ENCODE measurements at places on chromosomes 7 and 10. TPM values are rescaled to one million over a fixed set of nuclear protein-coding genes. Genes with fewer than 3 reads are reported as not detected.

- no peak for DNase-seq
These were observed 3.8 kb downstream of the PTPRN2 start for GRCh38 chr7:158583810-158584209.

DNA sequence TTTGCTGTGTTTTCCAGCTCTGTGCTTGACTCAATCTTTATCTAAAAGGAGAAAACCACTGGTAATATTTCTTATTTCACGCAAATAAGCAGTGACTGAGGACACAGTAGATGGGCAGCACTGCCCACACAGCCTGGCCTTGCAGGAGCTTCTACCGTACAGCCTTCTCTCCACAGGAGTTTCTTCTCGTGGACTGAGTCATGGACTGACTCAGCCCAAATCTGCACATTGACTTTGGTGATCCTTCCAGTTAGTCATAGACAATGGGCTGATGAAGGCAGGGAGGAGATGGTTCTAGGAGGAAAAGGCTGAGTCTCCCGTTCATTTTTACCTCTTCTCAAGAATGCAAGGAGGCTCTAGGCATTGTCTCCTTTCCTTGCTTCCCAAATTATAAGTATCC is 200.7 kb downstream of the RAPGEF5 start:
- no peak for DNase-seq

DNA sequence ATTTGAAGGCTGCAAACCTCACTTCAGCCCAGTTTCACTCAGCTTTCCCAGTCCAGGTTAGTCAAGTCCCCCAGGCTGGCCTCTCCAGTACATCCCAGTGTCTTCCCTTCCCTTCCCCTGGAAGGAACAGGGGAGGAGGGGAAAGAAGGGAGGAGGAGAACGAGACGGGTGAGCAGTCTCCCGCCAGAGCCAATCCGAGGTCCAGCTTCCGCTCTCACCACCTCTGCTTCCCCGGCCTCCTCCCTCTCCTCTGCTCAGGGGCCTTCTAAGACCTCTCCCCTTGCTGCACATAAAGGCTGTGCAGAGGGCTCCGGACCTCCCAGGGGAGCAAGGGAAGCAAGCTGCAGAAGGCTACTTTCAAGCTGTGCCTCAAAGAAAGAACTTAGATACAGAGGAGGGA is 4.1 kb downstream of the ATG9B start:
- peak; percentile 81 for DNase-seq

- DNase-seq = no peak
These were observed 17.9 kb upstream of the CSGALNACT2 start for GRCh38 chr10:43120116-43120928.

DNA sequence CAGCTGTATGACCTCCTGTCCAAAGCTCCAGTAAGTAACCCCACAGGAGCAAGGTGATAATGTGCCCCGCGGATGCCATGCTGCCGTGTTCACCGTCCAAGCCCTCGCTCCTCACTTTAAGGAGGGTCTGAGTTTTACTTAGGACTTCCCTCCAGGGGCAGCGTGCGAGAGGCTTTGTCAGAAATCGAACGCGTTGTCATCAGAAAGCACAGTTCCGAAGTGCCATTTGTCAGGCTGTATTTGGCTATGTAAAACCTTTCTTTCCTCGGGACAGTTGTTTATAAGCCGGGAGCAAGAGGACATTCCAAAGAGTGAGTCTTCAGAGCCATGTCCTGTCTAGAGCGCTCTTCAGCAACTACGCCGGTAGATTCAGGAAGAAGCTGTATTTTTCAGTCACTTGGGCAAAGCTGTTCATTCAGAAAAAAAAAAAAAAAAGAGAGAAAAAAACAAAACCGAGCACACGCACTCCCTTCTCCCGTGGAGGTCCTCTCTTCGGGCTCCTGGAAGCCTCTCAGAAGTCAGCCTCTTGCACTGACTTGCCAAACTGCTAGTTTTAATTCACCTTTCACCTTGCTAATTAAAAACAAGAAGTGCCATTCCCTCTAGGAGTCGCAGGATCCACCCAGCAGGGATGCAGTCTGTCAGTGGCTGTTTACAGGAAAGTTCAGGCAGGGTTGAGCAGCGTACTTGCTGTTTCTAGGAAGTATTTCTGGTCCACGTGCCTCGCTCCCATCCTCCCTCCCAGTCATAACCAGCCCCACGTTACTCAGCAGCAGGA is at the start of gene SEMA3E:
Gene SEMA3E, minus strand, starts transcription at position 676 of the 778 bp plus-strand sequence.
- peak; percentile 33 for DNase-seq

GRCh38 chr7:84190016-84190705 is 4.4 kb downstream of the SEMA3A start:
- no peak for DNase-seq

DNA sequence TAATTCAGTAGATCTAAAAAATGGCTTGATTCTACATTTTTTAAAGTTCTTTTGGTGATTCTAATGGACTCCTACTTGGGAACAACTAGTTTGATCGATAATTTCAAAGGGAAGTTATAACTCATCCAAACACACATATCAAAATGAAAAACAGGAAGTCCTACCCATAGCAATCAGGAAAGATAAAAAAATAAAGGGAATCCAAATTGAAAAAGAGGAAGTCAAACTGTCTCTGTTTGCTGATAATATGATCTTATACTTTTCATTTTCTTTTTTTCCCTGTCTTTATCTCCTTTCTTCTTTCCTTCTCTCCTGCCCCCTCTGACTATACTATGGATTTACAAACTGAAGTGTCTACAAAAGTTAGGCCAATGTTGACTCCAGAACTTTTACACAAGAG is 118.8 kb downstream of the IQUB start:
- DNase-seq = no peak

GRCh38 chr10:34024693-34025425 is 690.4 kb upstream of the NRP1 start:
- peak; percentile 22 for DNase-seq

GRCh38 chr10:95987685-95988426 is 55.5 kb upstream of the CCNJ start:
- DNase-seq = no peak

- peak; percentile 93 for DNase-seq
These were observed 397.5 kb downstream of the KCNMA1 start for GRCh38 chr10:77240041-77240652.

DNA sequence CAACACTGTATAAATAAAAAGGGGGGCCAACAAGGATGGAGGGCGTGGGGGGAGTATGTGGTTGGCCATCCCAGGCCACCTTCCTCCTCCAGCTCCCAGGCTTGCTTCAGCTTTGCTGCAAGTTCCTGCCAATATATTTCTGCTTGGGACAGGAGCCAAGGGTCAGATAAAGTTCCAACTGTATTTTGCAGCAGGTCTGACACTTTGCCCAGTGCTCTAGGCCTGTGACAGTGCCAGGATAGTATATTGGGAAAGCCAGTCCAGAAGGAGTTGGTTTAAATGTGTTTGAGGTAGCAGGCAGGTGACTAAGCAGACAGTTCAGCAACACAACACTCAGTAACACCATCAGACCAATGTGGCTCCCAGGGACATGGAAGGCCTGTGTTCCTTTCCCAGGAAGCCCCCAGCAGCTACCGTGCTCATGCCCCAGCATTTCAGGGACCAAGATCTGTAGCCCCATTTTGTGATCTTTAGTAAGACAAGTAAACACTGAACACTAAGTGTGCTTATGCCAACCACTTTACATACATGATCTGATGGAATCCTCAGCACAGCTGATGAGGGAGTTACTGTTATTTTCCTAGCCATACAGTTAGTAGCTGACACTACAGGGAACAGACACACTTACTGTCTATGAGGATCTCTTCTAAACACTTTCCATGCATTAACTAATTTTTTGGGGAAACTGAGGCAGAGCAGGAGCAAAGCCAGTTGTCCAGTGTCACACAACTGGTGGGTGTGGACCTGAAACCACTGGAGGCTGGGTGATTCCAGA is 38.9 kb downstream of the DNAJB12 start:
- DNase-seq = peak; percentile 75

DNA sequence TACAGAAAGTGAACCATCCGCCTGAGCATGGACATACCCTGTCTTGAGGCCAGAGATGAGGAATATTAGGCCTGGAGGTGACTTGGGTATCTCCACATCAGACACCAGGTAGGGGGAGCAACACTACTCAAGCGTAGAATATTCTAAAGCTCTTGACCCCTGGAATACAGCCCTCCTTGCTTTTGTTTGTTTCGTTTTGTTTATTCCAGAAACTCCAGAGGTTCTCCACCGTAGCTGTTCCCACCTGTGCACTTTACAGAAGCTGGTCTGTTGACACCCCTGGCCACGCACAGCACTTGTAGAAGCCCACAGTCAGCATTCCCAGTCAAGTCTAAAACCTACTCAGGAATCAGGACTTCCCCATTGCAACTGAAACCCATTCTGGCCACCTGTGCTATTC is 139.6 kb upstream of the NEBL start:
- no peak for DNase-seq

DNA sequence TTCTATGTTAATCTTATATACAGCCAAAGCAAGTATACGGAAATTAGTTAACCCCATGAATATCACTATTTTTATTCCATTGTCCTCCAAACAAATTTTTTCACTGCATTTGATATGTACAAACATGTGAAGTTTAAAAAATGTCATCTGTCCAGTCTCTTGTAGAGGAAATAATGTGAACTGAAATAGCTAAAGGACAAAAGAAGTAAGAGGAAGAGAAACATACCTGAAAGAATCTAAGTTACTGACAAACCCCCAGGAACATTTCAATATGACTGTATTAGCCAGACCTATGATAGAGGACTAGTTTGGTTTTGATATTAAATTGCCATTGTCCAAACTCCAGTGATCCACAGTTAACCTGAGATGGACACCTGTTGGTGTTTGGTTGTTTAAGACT is 80.6 kb downstream of the NRCAM start:
- no peak for DNase-seq

GRCh38 chr7:320297-320696 is 30.3 kb downstream of the FOXL3 start:
- no peak for DNase-seq

GRCh38 chr7:4774658-4775249 is 669 bp upstream of the AP5Z1 start:
- no peak for DNase-seq

- DNase-seq = no peak
These were observed 321.8 kb downstream of the ZNF479 start for GRCh38 chr7:56810466-56810865.

DNA sequence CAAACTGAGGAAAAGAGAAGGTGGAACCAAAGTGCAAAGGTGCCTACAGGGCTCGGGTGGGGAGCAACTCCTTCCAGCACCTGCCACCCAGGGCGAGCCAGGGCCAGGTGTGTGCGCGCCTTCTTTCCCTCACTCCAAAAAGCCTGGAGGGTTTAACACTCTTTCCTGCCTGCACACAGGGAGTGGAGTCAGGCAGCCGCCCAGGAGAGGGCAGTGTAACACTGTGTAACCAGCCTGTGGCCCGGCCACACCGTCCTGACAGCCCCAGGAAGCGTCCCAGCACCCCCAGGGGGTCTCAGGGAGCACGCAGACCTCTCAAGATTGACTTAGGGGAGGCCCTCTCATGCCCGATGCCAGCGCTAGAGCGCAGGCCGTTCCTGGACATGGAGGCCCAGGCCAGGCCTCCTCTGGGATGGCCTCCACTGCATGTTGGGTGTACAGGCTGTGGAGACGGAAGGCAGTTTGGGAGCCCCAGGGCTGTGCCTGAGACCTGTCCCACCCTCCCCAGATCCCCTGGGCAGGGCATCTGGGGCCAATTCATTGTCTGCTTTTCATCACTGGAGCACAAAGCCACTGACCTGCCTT is 13.4 kb downstream of the BRI3 start:
- peak; percentile 60 for DNase-seq

DNA sequence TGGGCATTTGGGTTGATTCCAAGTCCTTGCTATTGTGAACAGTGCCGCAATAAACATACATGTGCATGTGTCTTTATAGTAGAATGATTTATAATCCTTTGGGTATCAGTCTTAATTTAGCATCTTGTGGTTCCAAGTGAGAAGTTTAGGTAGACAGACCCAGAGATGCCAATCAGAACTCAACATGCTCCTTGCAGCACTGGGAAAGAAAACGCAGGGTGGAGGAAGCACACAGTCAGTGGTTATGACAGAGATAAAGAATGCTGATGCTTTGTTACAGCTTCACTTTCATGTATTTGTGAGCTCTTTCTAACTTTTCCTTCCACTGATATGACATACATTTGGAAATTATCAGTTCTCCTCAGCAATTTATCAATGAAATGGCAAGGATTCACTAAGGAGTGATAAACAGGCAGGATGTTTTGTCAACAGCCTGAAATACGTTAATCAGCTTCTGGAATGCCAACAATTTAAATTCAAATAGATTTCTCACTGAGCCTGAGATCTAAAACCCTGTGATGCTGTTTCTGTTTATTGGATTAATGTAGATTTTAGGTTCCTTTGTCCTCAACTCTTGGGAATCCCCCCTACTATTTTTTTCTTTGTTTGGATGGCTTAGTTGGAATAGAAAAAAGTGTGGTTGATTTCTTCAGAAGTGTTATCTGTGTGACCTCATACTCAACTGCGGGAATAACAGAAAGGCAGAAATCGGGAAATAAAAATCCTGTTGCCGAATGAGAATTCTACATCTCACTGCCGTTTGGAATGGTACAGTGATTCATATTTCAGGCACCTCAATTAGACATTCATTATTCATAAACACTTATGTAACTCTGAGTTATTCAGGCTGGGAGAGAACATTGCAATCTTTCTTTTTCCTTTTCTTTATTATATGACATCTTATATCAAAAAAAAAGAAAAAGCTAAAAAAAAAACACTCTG is 675.0 kb downstream of the CNTNAP2 start:
- DNase-seq = peak; percentile 2

DNA sequence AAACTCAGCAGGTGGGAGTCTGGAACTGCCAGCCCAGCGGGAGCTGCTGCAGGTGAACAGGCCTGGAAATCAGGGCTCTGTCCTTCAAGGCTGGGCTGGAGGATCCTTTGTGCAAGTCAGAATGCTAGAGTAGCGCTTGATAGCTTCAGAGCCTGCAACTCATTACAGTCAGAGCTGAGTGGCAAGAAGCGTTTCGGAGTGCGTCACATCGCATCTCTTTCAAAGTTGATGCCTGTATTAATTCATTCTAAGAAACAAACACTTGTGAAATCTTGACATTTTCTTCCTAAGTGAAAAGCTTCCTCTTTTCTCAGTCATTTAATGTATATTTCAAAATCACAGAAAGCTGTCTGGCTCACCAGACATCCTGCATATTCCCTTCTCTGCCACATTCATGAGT is 121.2 kb upstream of the NPS start:
- DNase-seq = no peak

GRCh38 chr7:112594397-112594796 is 113.6 kb downstream of the LSMEM1 start:
- peak; percentile 35 for DNase-seq

SYNPO2L gene
- 1.9 TPM for total RNA-seq

SLC18A3 gene
- total RNA-seq = not detected

RSU1 gene
- total RNA-seq = 76.8 TPM

FERD3L gene
- not detected for total RNA-seq

MPLKIP gene
- total RNA-seq = 5.3 TPM

STARD3NL gene
- 63.3 TPM for total RNA-seq

PTF1A gene
- 7.5 TPM for total RNA-seq

CFAP43 gene
- 1.7 TPM for total RNA-seq

ACSM6 gene
- 0.96 TPM for total RNA-seq

MASTL gene
- 9.6 TPM for total RNA-seq

HMX2 gene
- not detected for total RNA-seq

PIP gene
- total RNA-seq = not detected

PTPRN2 gene
- 0.72 TPM for total RNA-seq
